CD4-positive, alpha-beta T cell treated with Interleukin-17A for 4 hours (primary cell): ENCODE measurements at places on chromosomes 2 and 18.

- DNase-seq: no peak
Measured at GRCh38 chr2:145741181-145741580, 1221.3 kb upstream of the ZEB2 start.

GRCh38 chr2:134275058-134275862 lies 21.4 kb downstream of the MGAT5 start:
- no peak for DNase-seq

GRCh38 chr2:30254685-30255001 lies 23.3 kb downstream of the LBH start:
- no peak for DNase-seq

DNA sequence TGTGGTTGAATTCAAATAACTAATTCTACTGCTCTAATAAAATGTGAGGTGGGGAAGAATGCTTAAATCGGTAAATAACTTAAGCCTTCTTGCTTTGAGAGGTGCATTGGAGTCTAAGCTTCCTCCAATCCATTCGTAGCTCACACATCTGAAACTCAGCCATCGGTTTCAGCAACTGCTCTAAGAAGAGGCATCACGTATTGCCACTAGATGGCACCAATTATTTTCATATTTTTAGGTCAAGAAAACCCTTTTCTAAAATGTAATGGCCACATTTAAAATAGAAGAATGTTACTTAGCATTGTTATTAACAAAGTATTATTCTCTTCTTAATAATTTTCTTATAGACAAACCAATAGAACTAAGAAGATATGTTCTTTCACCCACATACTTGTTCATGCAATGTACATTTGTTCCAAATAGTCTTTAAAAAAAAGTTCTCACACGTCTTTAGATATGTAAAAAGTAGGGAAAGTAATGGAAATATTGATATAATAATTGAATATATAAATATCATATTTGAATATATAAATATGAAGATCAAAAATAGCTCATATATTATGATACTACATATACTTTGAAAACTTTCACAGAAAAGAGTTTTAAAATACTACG lies 229.8 kb downstream of the CCDC178 start:
- DNase-seq: no peak

DNA sequence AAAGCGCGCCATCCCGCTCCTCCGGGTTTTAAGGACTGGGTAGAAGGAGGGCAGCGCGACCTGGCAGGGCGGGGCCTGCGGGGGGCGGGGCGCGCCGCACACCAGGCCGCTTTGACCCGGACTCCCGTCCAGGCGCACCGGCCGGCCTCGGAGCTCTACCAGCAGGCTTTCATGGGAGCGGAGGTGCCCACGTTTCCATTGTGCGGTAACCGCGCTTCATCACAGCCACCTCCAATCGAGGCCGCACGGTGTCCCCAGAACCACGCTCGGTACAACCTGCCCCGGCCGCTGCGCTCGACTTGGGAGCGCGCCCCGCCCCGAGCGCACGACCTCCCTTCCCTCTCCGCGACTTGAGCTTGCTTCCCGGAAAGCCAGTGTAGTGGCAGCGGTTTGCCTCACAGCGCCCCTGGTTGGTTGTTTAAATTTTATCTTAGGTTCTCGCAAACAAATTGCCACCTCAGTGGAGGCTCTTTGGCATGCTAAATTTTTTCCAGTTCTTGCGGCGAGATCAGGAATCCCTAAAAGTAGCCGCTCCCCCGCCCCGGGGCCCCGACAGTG lies 280 bp upstream of the CYP1B1 start:
- DNase-seq: no peak

DNA sequence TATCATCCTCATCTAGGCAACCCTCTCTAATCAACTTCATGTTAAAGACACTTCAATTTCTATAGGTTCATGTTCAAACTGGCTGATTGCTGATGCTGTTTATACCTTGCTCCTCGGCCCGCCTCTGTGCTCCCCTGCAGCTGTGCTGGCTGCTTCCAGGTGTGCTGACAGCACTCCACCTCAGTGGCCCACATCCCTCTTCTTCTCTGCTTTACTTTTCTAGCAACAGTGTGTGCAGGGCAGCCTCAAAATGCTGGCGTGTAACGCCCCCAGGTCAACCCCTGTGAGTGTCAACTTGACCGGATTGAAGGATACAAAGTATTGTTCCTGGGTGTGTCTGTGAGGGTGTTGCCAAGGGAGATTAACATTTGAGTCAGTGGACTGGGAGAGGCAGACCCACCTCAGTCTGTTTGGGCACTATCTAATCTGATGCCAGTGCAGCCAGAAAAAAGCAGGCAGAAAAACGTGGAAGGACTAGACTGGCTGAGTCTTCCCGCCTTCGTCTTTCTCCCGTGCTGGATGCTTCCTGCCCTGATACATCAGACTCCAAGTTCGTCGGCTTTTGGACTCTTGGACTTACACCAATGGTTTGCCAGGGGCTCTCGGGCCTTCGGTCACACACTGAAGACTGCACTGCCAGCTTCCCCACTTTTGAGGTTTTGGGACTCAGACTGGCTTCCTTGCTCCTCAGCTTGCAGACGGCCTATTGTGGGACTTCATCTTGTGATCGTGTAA lies 94.7 kb downstream of the COL6A3 start:
- no peak for DNase-seq

- no peak for DNase-seq
Measured at GRCh38 chr18:33132657-33133056, 307.9 kb downstream of the CCDC178 start.
